CD4-positive, alpha-beta T cell treated with Interleukin-10 for 1 hour (primary cell): ENCODE measurements at places on chromosomes 4 and X.

- DNase-seq: no peak
Measured at GRCh38 chr4:3867403-3868100, 101.4 kb downstream of the ADRA2C start.

GRCh38 chr4:40626183-40626990 lies 3.3 kb downstream of the RBM47 start:
- DNase-seq: no peak

- no peak for DNase-seq
Measured at GRCh38 chr4:129014566-129015509, 78.5 kb downstream of the SCLT1 start.

GRCh38 chr4:1509366-1509765 lies 103.1 kb upstream of the NKX1-1 start:
- no peak for DNase-seq

DNA sequence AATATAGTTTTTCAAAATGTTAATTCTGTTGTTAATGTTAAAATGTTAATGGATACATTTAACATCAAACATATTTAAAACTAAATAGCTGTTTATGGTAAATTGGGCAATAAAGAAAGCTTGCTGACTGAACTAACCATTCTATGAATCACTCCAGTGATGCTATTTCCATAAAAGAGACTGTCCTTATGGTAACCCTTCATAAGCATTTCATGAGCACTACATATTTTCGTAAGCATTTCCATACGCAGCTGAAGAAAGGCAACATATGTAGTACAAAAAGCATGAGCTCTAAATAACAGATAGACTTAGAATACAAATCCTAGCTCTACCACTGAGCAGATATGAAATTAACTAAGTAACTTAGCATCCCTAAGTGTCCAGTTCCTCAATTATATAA lies 188.9 kb downstream of the COL25A1 start:
- no peak for DNase-seq

- DNase-seq: no peak
Measured at GRCh38 chrX:134715930-134716619, 57.8 kb upstream of the PLAC1 start.

DNA sequence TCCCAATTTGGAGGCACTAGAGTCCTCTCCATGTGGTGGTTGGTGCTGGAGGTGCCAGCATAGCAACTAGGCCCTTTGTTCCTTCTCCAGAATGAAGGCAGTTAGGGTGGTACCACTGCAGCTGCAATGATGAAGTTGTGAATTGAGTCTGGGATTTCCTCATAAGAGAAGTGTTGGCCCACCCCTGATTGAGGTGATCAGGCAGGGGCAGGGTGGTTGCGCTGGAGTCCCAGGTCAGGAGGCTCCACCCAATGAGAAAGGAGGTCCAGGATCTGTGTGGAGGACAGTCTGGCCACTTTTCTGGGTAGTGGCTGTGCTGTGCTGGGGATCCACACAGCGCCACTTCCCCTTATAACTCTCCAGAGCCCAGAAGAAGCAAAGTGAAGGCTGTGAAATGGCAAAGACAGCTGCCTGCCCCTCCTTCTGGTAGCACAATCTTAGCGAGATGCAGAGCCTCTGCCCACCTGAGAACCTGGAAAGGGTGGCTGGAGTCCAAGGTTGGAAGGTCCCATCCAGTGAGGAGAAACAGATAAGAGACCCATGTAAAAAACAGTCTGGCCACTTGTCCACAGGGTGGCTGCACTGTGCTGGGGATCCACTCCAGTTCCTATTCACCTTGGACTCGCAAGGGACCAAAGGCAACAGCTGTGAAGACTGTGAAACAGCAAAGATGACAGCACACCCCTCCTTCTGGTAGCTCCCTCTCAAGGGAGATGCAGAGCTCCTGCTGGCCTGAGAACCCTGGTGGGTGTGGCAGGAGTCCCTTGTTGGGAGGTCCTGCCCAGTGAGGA lies 124.6 kb downstream of the RRAGB start:
- DNase-seq: no peak

GRCh38 chr4:169724260-169724659 lies 33.5 kb downstream of the HPF1 start:
- no peak for DNase-seq

DNA sequence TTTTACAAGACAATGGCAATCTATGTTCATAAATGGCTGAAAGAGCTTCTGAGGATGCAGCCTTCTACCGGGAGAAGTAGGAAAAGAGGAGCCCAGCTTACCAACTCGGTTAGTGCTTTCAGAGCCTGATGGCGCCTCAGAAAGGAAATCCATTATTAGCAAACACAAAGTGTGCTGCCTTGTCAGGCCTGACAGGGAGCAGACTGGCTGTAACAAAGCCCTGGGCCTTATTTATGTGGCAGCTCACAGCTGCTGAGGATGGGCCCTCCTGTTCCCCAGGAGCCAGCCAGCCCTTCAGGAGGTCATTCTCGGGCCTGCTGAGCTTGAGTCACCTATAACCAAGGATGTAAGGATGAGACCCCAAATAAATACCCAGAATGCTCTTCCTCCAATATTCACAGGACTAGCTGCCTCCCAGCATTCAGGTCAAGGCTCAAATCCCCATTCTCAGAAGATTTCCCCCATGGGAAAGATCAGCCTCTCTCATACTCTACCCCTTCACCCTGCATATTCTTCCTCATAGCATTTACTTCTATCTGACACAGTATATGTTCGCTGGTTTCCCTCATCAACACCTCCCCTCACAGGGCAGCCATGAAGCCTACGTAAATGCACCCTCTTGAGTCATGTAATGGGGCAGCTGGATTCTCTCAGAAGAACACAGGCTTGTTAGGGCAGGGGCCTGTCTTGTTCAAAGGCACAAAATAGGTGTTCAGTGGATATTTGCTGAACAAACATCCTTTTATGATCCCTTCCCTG lies 227.0 kb upstream of the RASGEF1B start:
- no peak for DNase-seq

DNA sequence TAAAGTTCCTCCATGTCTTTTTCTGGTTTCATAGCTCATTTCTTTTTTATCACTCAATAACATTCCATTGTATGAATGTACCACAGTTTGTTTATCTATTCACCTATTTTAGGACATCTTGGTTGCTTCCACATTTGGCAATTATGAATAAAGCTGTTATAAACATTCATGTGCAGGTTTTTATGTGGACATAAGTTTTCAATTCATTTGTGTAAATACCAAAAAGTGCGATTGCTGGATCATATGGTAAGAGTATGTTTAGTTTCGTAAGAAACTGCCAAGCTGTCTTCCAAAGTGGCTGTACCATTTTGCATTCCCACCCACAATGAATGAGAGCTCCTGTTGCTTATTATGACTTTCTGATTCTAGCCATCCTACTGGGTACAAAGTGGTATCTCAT lies 36.3 kb upstream of the ZFX start:
- no peak for DNase-seq

GRCh38 chrX:50697691-50698090 lies 116.3 kb downstream of the SHROOM4 start:
- DNase-seq: no peak

DNA sequence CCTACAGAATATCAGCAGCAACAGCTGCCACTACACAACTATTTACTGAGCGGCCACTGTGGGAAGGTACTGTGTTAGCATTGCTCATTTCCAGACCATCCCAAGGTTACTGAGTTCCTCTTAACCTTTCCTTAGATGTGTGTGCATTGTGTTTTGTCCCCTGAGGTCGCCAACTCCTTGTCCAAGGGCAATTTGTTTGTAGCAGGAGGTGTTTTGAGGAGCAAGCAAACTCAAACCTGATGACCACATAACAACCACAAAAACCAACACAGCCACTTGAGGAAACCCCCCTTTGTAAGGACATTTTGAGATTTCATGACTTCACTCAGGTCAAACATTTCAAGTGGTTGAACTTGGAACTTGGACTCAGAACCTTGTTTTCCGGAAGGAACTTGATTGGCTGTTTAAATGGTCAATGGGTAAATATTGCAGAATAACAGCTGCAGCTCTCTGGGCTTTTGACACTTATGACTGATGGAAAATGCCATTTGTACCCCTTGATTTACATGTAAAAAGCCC lies 122.3 kb downstream of the MID1IP1 start:
- DNase-seq: no peak

DNA sequence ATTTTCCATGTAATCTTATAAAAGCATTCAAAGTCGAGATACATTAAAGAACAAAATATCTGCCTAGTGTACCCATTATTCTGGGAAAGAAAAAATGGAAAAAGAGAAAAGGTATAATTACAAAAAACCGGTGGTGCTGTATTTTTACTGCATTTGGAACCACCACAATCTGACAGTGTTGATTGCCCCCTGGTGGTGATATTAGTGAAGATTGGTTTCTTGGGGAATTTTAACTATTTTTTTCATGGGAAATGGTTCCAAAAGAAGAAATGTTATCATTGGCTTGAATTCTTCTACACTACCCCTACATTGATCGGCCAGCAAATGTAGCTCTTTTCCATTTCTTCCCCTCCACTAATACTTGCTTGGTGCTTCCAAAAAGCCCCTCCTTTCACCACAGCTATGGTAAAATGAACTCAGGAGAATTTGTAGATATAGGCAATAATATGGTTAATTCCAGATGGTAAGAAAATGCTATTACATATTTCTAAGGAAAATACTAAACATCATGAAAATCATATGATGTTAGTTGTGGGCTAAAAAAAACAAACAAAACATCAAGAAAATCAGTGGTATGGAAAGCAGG lies 50.0 kb downstream of the COX18 start:
- DNase-seq: peak; percentile 41

GRCh38 chrX:47573341-47574075 lies 8.7 kb upstream of the TIMP1 start:
- no peak for DNase-seq
